ENCODE measurements at places on chromosomes 4 and X.

- no peak for DNase-seq
Measured at GRCh38 chrX:64205441-64205734, at the start of gene AMER1. Gene AMER1 (minus strand): TSS chrX:64205708. CDS start chrX:64193286, 12,422 bp downstream.

- no peak for DNase-seq
Measured at GRCh38 chrX:2523911-2524310, 23.1 kb upstream of the DHRSX start.

DNA sequence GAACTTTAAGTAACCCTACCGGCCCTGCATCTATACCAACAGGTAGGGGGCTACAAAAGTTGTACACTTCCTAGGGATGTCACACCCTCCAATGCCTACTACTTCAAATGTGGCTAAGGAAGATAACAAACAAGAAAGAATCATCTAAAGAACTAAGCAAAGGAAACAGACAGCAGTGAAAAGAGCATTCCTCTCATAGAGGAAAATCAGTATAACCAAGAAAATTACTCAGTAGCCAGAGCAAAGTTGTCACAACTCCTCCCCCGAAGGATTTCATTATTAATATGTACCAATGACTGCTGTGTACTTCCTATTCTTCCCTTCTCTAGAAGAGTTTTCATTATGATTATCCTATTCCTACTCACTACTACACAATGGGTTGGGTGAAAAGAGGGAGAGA, 12.6 kb downstream of the ANKRD17 start:
- DNase-seq, result no peak

- no peak for DNase-seq
Measured at GRCh38 chrX:130418740-130419139, 17.0 kb downstream of the RBMX2 start.

- no peak for DNase-seq
Measured at GRCh38 chr4:234178-234577, 71.1 kb downstream of the ZNF732 start.

GRCh38 chr4:188403272-188403671, 264.0 kb downstream of the TRIML1 start:
- DNase-seq, result no peak

DNA sequence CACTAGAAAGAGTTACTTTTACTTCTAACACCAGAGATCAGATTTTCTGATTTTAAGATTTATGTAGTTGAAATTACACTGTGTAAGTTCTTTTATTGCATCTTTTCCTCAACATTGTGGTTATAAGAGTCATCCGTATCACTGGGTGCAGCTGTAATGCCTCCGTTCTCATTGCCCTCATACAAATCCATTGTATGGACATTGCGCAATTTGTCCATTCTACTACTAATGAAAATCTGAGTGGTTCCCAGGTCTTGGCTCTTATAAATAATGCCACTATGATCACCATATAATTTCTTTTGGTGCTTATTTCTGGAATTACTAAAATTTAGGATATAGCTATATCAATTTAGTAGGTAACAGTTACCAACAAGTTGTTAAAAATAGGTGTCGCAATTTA, 614.0 kb upstream of the GALNT7 start:
- DNase-seq, result no peak

DNA sequence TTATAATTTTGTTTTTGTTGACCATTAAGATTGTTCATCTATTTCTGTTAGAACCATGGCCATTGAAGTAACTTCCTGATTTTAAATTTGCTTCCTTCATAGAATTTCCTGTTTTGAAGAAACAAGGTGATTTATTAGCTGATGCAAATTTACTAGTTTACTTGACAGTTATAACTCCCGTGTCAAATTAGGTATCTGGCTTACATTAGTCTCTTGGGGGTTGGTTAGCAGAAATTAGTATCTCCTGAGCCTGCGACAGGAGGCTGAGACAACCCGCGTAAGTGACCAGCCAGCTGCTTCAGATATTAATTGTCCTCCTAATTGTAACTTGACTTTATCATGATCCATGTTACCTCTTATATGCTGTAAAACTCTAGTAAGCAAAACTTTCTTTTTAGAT, 154.3 kb downstream of the CFAP299 start:
- DNase-seq, result no peak

DNA sequence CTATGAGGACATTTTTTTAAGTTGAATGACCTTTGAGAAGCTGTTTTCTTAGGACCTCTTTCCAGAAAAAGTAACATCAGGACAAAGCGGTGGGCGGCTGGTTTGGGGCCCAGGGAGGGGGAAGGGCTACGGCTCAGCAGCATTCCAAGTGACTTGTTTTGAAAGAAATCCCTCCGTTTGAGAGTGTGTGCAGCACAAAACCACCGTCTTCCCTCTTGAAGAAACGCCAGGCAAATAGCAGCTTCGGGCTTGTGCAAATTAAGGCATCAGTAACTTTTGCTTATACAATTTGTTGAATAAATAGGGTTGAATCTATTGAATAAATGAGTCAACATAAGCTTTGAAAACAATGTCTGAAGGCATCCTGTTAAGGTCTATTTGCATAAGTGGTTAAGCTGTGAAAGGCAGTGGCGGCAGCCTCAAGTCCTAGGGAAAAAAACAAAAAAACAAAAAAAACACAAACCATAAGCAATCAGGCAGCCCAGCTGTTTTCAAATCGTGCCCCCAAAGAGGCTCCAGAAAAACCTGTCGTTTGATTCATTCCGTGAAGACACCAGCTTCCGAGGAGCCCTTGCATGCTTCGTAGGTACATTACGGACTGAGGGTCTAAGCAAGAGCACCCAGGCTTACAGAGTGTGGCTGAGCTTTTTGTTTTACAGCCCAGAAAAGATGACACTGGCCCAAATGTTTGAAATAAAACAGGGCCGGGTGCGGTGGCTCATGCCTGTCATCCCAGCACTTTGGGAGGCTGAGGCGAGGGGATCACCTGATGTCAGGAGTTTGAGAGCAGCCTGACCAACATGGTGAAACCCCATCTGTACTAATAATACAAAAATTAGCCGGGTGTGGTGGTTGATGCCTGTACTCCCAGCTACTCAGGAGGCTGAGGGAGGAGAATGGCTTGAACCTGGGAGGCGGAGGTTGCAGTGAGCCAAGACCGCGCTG, 103.7 kb downstream of the CRLF2 start:
- no peak for DNase-seq

- no peak for DNase-seq
Measured at GRCh38 chr4:61332693-61333092, 132.6 kb downstream of the ADGRL3 start.

DNA sequence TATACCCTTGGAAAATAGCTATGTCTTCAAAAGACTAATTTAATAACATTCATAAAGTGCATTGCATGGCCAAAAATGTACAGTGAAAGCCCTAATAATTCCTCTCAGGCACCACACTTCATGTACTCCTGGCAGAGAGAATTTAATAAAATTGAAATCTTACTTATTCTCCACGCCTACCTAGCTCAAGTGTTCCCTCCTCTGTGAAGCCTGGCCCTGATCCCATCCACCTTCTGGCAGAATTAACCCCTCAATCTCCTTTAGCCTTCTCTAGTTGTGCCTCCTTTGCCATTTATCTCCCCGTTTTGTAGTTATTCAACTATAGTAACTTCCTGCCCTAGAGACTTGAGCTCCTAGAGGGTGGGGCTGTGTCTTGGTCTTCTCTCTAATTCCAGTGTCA, 26.7 kb downstream of the ACE2 start:
- DNase-seq, result no peak

DNA sequence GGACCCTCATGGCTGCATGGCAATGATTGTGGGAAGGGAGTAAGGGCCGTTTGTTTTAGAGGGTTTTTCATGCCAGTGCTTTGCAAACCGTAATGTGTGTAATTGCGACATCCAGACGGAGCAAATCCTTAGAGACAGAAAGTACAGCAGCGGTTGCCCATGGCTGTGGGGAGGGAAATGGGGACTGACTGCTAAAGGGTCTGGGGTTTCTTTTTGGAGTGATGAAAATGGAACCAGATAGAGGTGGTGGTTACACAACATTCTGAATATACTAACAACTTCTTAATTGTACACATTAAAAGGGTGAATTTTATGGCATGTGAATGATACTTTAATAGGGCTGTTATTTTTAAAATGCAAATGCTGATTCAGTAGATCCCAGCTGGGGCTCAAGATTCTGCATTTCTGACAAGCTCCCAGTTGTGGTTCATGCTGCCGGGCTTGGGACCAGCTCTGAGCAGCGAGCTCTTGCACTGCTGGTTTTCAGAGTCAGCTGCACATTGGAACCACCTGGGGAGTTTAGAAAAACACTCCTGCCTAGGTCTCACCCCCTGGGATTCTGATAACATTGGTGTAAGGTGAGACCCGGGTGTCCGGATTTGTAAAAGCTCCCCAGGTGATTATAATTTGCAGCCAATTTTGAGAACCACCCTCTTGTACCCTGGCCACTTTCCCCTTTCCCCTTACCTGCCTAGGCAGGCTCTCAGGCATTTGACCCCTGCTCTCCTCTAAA, 47.7 kb downstream of the PRPS1 start:
- no peak for DNase-seq

DNA sequence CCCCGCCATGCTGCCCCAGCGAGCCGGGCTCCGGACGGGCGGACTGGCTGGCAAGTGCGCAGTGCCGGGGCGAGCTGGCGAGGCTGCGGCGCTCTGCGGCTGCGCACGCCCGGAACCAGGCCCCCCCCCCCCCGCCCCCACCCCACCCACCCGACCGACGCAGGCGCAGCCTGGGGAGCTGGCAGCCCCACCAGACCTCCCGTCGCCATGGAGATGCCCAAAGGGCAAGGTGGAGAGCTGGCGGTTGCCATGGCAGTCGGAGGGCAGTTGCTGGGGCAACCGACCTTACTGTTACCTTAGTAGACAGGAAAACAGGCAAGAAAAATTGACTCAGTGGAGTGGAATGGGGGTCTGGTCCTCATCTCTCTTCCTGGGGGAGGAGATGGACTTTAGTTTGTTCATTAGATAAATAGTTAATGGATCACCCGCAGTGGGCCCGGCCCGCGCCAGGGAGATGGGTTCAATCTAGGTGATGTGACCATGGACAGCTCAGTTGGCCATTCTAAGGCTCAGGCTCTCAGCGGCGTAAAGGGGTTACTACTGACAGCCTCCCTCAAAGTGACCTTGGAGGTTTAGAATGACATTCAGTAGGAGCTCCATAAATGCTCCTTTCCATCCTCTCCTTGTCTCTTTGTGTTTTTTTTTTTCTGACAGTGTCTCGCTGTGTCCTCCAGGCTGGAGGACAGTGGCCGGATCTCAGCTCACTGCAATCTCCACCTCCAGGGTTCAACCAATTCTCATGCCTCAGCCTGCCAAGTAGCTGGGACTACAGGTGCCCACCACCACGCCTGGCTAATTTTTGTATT, at the start of gene PCSK1N:
TSS of gene PCSK1N (minus strand) at position 87 of the 806 bp plus-strand sequence. CDS start at position 9, 78 bp downstream.
- no peak for DNase-seq

GRCh38 chr4:145181091-145181501, 707 bp upstream of the OTUD4 start:
- DNase-seq, result no peak

DNA sequence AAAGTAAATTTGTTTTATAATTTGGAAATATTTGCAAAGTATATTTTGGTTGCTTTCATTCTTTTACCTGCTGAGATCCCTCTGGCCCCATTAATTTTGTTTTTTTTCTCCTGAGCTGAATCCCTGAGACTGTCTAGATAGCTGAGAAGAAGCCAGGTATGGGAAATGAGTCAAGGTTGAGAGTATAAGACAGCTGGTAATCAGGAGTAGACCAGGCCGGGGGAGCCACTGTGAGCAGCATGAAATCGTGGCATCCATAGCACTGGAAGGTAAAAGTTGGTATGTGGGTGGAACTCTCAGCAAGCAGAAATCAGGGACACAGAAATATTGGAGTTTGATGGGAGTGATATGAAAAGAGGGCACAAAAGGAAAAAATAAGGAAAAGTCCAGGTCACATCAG, 164.5 kb downstream of the FHIP1A start:
- DNase-seq, result no peak

- no peak for DNase-seq
Measured at GRCh38 chr4:150822407-150822806, 192.7 kb downstream of the LRBA start.

GRCh38 chrX:100654261-100654660, 10.3 kb downstream of the SRPX2 start:
- no peak for DNase-seq

GRCh38 chr4:65367306-65367705, 303.0 kb downstream of the EPHA5 start:
- DNase-seq, result no peak

DNA sequence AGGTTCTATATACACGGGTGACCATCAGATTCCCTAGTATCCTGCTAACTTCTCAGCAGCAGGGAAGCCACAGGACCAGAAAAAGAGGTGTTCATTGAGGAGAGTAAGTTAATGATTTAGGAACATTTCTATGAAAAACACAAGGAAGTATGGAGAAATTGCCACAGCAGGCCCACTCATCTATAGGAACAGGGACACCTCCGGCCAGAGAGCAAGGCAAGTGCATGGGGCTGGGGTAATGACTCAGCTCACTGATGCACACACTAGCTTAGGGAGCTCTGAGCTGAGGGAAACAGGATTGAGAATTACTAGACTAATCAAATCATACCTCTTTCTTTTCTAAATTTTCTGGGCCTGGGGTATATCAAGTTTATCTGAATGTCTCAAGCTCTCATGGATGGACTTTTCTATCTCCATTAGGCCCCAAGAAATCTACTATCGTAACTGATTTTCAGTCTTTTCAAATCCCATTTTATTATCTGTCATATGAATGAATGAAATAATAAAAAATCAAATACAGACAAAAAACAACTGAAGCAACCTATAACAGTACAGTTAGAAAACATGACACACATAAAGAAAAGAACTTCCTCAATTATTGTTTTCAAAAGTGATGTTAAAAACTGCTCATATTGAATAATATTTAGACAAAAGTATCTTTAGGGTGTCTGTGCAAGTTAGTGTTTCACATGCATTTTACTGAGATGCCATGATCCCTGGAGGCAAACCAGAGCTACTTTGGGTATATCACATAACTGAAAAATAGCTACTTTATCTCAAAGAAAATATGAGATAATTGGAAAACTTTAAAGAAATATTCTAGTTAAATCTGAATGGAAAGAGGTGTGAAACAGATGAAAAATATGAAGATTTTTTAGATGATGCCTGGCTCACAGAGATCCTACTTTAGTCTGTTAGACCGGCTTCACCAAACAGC, 89.8 kb downstream of the FBXO8 start:
- DNase-seq, result no peak

GRCh38 chr4:20639346-20639745, 60.9 kb upstream of the PACRGL start:
- no peak for DNase-seq

DNA sequence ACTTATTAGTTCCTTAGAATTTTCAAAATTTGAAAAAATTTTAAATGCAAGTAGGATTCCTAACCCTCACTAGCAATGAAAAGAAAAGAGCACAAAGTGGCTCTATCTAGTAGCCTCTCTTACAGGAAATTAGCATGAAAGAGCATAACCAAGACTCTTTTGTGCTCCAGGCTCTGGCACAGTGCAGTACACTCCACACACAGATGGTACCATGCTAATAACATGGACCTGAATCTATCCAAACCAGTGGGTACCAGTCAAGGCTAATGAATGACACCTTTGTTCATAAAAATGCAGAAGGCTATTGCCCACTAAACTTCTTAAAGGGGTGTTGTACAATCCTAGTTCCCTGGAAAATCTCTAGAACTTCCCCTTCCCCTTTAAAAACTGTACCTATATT, 119.0 kb downstream of the MANBA start:
- no peak for DNase-seq
